ENCODE measurements at places on chromosomes 1 and 21. TPM values are rescaled to one million over a fixed set of nuclear protein-coding genes. Genes with fewer than 3 reads are reported as not detected.
A peak's percentile ranks its signal among the peaks of the same experiment; 100 is the strongest.

DNA sequence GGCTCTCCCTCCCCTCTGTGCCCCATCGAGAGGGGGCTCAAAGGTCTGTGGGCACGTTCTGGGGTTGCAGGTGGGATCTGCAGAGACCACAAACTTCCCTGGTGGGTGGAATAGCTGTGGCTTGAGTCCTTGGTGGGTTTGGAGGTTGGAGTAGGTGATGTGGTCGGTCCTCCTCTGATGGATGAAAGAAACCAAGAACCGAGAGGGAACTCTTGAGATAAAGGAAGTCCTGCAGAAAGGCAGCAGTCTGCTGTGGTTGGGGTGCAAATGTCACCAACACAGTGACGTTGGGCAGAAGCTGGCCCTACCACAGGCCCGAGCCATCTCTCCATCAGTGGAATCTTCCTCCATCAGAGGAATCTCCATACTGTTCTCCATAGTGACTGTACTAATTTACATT lies 171.8 kb downstream of the FCRL5 start:
- DNase-seq, result no peak
- H3K4me3 ChIP-seq, result no peak overlapping the region
- peaks cover 19% of the 10 kb centered on the region for H3K27me3 ChIP-seq
- H3K4me1 ChIP-seq, result no peaks in the 10 kb centered on the region
- no peaks in the 10 kb centered on the region for H3K36me3 ChIP-seq
- H3K27ac ChIP-seq, result no peak overlapping the region

- H3K4me1 ChIP-seq, result peaks cover 40% of the 10 kb centered on the region
- no peak for DNase-seq
- H3K27ac ChIP-seq, result peak overlapping the region; percentile 54
- no peaks in the 10 kb centered on the region for H3K27me3 ChIP-seq
- peaks cover 35% of the 10 kb centered on the region for H3K36me3 ChIP-seq
Measured at GRCh38 chr1:113946678-113947387, 17.7 kb downstream of the HIPK1 start.

WLS gene
- 0.19 TPM for total RNA-seq

DNA sequence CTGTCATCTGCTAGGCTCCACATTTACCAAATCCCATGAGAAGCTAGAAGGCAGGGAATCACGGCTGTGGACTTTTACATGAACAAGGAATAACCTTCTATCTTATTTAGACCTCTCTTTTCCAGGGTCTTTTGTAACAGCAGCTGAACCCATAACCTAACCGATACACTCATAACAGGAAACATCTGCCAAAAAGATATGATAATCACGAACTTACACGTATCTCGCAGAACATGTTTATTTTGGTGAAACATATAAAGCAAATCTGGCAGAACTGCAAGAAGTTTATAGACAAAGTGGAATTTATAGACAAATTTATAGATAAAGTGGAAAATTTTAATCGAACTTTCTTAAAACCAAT lies 20.4 kb downstream of the TINAGL1 start:
- DNase-seq, result no peak
- H3K27me3 ChIP-seq, result peaks cover 43% of the 10 kb centered on the region
- H3K4me1 ChIP-seq, result no peaks in the 10 kb centered on the region
- H3K4me3 ChIP-seq, result no peak overlapping the region

GRCh38 chr1:11412141-11412540 lies 66.8 kb upstream of the DISP3 start:
- H3K27ac ChIP-seq, result no peak overlapping the region
- H3K36me3 ChIP-seq, result peaks cover 2% of the 10 kb centered on the region
- H3K27me3 ChIP-seq, result peaks cover 3% of the 10 kb centered on the region

- H3K4me1 ChIP-seq, result peaks cover 25% of the 10 kb centered on the region
- H3K27ac ChIP-seq, result no peak overlapping the region
- no peak for DNase-seq
- peaks cover 17% of the 10 kb centered on the region for H3K36me3 ChIP-seq
Measured at GRCh38 chr1:92927870-92928269, 33.4 kb downstream of the DIPK1A start.

DNA sequence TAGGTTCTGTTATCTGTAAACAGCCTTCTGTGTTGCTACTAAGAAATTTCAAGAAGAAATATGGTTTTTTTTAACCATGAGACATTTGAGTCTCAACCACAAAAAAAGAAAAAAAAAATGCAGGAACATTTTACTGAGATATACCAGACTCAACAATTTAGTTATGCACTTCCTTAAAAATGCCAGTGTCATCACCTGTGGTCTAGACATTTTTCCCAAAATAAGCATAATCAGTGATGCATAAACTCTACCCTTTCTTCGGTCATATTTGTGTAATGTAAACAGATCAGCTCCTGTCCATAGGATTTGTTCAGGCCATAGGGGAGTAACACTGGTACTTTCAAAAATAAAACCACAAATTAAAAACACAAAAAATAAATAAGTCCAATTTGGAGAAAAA lies 122.6 kb upstream of the TNFSF4 start:
- DNase-seq, result no peak
- H3K4me3 ChIP-seq, result no peak overlapping the region
- H3K4me1 ChIP-seq, result peaks cover 19% of the 10 kb centered on the region
- no peaks in the 10 kb centered on the region for H3K27me3 ChIP-seq
- no peak overlapping the region for H3K27ac ChIP-seq

DNA sequence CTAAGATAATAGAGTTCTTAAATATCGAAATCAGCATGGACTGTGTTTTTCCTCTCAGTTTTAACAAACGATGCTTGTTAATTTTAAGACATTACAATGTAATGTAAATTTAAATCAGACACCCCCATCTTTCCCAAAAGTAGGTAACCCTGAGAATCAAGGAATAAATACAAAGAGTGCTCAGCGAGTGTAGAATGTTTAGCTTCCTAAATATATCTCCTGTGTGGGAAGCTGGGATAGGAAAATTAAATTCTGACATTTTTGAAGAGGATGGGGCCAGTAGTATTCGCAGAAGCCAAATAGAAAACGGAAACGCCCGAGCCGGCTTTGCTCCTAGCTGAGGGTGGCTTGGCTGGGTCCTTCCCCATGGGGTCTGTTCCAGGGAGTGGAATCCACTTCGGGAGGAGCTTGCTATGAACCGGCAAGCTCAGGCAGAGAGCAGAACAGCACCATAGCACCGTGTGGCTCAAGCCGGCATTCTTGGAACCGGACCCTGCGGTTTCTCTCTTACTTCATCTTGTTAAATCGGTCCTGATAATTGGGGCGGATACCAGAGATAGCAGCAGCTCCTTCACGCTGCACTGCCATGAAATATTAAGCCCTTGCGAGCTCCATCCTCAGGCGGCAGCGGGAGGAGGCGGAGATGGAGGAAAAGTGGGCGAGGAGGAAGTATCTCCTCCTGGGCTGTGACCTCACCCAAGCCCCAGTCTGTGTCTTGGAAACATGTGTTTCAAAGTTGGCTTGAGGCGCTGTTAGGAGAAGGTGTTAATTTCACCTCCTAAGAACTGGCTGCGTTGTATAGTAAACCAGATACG lies 24.9 kb downstream of the MAP3K7CL start:
- no peak overlapping the region for H3K27ac ChIP-seq
- no peak for DNase-seq
- H3K27me3 ChIP-seq, result peaks cover 12% of the 10 kb centered on the region
- H3K4me1 ChIP-seq, result no peaks in the 10 kb centered on the region
- H3K4me3 ChIP-seq, result no peak overlapping the region

GRCh38 chr21:14632359-14632758 lies 86.2 kb upstream of the SAMSN1 start:
- peaks cover 9% of the 10 kb centered on the region for H3K36me3 ChIP-seq
- H3K27ac ChIP-seq, result no peak overlapping the region
- peaks cover 24% of the 10 kb centered on the region for H3K4me1 ChIP-seq
- no peak overlapping the region for H3K4me3 ChIP-seq

DNA sequence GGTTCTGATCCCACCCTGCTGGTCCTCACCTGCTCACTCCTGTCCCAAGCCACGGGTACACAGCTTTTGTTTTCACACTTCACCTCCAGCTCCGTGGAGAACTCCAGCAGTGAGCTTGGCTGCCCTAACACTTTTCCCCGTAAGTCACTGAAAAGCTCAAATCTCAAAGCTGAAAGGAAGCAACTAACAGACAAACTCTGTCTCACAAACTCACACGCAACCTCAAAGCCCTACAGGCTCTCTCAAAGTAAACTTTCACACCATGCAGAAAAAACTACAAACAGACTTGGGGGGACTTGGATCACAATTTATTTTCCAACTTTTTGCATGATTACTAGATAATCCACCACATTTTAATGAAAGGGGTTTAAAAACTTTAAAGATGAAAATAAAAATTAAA lies 88.3 kb downstream of the AK5 start:
- no peak overlapping the region for H3K4me3 ChIP-seq
- H3K4me1 ChIP-seq, result peaks cover 4% of the 10 kb centered on the region
- no peak overlapping the region for H3K27ac ChIP-seq
- no peak for DNase-seq

DNA sequence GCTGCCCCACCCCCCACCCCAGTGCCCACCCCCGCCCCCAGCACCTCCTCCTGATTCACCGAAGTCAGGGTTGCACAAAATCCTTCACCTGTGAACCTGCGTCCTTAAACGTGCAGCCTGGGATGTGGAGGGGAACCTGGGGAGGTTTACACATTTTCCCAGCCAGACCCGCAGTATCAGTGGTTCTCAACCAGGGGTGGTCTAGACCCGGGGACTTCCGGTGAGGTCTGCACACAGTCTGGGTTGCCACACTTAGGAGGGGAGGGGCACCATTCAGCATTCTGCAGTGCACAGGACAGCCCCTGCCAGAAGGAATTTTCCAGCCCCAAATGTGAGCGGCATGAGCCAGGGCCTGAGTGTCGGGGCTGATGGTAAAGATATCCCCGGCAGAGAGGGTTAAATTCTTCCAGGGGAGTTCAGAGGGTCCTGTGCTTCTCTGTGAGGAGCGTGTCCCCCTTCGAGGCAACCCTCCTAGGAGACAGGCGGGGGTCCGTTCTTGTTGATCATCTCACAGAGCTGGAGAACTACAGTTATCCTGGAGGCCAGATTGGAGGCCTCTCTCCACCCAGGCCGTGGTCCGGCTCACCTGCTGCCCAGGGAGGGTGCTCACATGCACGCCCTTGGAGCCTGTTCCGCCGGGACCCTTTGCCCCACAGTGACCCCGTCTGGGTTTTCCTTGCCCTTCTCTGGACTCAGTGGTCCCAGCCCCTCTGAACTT lies 113.6 kb downstream of the SIK1 start:
- H3K4me3 ChIP-seq, result no peak overlapping the region
- no peak overlapping the region for H3K27ac ChIP-seq
- no peaks in the 10 kb centered on the region for H3K36me3 ChIP-seq
- peaks cover 6% of the 10 kb centered on the region for H3K4me1 ChIP-seq

- no peak overlapping the region for H3K4me3 ChIP-seq
- H3K4me1 ChIP-seq, result peaks cover 41% of the 10 kb centered on the region
- peaks cover 23% of the 10 kb centered on the region for H3K36me3 ChIP-seq
- no peaks in the 10 kb centered on the region for H3K27me3 ChIP-seq
- no peak for DNase-seq
Measured at GRCh38 chr1:203645996-203646395, 19.4 kb downstream of the ATP2B4 start.

ARHGAP30 gene
- 139 TPM for total RNA-seq

IRF2BP2 gene
- total RNA-seq, result 217 TPM

GRCh38 chr1:154533952-154534844 lies 24.3 kb downstream of the UBE2Q1 start:
- H3K27me3 ChIP-seq, result peaks cover 22% of the 10 kb centered on the region
- no peak for DNase-seq
- H3K4me1 ChIP-seq, result no peaks in the 10 kb centered on the region

- DNase-seq, result no peak
- H3K27ac ChIP-seq, result no peak overlapping the region
- H3K36me3 ChIP-seq, result no peaks in the 10 kb centered on the region
- H3K4me1 ChIP-seq, result no peaks in the 10 kb centered on the region
- peaks cover 3% of the 10 kb centered on the region for H3K27me3 ChIP-seq
Measured at GRCh38 chr1:22613572-22613918, 22.9 kb upstream of the C1QA start.

DNA sequence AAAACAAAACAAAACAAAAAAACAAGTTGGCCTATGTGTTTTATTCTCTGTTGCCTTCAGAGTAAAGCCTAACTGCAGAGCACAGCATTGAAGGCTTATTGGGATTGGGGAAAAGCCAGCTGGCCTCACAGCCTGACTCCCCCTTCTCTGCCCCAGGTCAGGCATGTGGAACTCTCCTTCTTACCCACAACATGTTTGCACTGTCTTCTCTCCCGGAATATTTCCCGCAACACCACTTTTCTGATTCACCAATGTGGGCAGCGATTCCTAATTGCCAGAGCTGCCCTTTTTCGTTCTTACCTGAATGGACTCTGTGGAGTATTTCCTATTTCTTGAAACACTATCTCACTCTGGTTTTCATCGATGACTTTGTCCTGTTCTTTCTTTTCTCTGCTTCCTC lies 2.8 kb upstream of the TARBP1 start:
- H3K36me3 ChIP-seq, result peaks cover 3% of the 10 kb centered on the region
- no peak for DNase-seq
- no peak overlapping the region for H3K4me3 ChIP-seq
- peaks cover 12% of the 10 kb centered on the region for H3K27me3 ChIP-seq
- H3K4me1 ChIP-seq, result peaks cover 14% of the 10 kb centered on the region
- H3K27ac ChIP-seq, result no peak overlapping the region

GRCh38 chr1:89037186-89037585 lies 14.5 kb upstream of the GBP3 start:
- peaks cover 10% of the 10 kb centered on the region for H3K27me3 ChIP-seq
- H3K36me3 ChIP-seq, result peaks cover 26% of the 10 kb centered on the region
- peaks cover 39% of the 10 kb centered on the region for H3K4me1 ChIP-seq

PRELP gene
- not detected for total RNA-seq

SPATA6 gene
- 0.40 TPM for total RNA-seq

DNA sequence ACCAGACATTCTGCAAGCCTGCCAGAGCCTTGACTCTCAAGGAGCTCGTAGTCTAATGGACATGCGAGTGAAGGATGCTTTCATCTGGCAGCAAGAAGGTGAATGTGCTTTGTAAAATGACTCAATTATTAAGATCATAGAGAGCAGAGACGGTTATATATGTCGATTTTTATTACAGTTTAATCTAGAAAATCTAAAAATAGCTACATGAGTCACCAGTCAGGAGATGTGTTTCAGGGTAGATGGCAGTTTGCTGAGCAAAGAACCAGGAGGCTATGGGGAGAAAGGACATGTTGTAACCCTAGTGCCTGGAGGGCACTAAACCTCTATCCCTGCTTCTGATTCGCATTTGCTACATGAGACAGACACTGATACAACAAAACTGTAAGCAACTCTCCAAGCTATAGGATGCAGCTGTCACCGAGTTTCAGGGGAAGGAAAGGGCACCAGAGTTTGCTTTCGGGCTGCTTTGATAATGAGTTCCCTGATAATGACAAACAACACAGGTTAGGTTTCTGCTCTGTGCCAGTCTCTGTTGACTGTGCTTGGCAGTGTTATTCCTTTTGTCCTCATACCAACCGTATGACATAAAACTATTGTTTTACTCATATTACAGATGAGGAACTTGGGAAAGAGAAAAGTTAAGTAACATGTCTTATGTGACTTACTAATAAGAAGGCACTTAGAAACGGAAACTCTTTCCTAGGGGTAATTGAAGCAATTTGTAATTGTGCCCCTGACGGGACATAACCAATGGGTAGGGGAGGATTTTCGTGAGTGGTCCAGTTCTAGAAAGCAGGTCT lies 43.2 kb downstream of the C1orf198 start:
- peak; percentile 41 for DNase-seq
- H3K27ac ChIP-seq, result no peak overlapping the region
- H3K27me3 ChIP-seq, result peaks cover 5% of the 10 kb centered on the region
- no peaks in the 10 kb centered on the region for H3K36me3 ChIP-seq
- H3K4me3 ChIP-seq, result no peak overlapping the region
